ENCODE measurements at places on chromosomes 13 and 19.
A peak's percentile ranks its signal among the peaks of the same experiment; 100 is the strongest.

GRCh38 chr19:58229255-58229639, 533 bp downstream of the ZNF544 start:
- no peak for DNase-seq

DNA sequence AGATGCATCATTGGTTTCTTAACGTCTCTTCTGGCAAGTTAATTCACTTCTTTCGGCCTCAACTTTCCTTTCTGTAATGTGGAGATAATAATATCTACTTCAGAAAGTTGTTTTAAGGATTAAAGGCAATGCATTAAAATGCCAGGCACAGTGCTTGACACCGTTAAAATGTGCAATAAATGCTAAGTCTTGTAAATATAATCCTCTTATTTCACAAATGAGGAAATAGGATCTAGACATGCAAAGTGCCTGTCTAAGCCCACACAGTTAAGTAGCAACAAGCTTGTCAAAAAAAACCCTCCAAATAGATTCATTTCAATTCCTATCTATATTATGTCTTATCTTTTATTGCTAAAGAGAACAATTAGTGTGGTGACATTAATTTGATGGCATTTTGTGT, 86.4 kb upstream of the TSC22D1 start:
- DNase-seq, result no peak

DNA sequence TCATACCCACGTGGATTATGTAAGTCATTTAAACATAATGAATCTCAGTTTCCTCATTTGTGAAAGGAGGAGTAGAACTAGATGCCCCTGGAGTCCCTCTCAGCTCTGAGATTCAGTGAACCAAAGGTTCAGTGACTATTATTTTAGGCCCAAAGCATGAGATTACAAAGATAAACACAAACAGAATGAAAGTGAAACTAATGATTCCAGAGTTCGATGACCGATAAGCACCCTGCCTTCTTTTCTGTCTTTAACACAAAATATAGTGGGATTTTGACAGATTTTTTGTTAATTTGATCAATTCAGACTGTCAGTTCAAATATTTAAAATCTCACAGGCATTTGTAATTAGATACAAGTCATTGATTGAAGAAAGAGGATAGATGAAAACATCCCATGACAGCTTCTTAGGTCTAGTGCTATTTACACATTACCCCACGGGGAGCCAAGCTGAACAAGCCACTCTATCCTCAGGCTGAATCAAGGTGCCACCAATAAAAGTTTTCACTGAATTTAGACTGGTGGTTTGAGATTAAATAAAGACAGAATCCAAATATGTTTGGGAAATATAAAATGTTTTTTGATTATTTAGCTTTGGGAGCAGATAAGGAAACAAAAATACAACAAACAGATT, 64.6 kb upstream of the RAP2A start:
- DNase-seq, result no peak

DNA sequence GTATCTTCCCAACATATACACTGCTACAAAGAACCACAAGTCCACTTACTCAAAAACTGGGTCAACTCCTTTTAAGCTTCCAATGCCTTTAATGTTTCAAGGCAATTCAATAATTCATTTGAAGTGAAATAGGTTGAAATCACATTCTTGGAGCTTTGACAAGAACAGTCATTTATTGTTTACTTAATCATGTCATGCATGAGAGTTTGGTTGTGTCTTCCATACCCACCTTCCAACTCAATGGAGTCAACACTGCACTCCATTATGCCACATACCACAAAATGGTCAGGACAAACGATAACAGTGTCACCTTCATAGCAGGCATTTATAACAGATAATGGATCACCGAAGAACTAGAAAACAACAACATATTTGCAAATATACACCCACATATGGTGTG, 506.3 kb downstream of the UQCRFS1 start:
- no peak for DNase-seq

GRCh38 chr13:31022928-31023530, 90.6 kb downstream of the TEX26 start:
- no peak for DNase-seq

DNA sequence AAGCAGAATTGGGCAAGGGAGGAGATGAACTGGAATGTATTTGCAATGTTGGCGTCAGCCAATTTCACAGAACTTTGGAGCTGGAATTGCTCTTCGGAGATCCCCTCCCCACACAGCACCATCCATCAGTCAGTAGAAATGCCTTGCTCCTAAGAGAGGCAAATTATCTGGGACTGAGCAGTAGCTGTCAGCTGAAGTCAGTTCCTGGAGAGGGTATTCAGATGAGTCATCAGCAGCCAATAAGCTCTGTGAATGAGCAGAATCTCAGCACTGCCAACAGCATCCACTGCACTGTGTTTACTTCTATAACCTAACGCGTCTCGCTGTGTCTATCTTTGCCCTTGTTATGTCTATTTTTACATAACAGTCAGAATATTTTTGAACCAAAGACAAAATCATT, 213.7 kb downstream of the SLITRK5 start:
- DNase-seq, result no peak

GRCh38 chr13:32443111-32443510, 15.2 kb upstream of the N4BP2L1 start:
- no peak for DNase-seq

DNA sequence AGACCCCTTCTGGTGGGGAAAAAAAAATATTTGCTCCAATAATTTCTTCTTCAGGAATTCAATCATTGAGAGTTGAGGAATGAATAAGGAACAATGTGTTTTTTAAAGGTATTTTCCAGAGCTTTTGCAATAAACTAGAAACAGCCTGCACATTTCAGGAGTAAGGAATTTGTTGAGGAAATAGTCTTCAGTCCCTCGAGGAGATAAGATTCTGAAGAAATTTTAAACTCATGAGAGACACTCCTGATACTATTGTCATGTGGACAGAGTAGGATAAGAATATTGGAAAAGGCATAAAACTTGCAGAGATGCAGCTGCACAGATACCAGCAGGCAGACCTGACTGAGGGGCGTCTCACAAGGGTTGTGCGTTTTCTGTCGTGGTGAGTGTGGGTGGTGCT, 36.6 kb downstream of the COMP start:
- no peak for DNase-seq

DNA sequence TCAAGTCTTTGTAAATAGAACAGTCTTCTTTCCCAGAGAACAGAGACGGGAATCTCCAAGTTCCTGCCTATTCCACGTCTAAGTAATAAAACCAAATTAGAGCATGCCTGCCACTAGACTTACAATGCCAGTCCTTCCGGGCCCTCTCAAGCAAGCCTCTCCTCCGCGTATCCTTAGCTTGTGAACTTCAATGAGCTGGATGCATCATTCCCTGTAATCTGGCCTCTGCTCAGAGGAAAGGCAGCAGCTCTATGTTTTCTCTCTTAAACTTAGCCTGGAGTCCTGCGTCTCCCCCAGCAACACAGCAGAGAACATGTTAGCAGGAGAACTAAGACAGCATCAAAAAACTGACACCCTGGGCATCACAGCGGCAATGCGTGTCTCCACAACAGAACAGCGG, 8.2 kb downstream of the NALCN start:
- no peak for DNase-seq

DNA sequence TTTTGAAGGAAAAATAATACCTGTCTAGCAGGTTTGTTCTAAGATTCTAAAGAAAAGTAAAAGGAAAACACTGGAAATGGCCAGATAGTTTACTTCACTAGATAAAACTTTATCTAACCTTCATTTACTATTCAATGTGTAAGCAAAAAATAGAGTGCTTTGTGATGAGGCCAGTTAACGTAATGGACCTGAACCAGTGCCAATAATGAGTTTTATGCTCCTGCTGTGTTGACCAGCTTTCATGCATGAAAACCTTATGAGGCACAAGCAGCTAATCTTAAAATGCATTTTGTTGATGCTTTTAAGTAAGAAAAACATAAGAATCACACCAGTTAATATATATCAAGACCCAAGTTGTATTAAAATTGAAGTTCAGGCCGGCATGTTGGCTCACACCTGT, 617.2 kb upstream of the GPC6 start:
- DNase-seq, result no peak

- no peak for DNase-seq
Observed at GRCh38 chr13:77555246-77555645, 19.7 kb downstream of the SCEL start.

DNA sequence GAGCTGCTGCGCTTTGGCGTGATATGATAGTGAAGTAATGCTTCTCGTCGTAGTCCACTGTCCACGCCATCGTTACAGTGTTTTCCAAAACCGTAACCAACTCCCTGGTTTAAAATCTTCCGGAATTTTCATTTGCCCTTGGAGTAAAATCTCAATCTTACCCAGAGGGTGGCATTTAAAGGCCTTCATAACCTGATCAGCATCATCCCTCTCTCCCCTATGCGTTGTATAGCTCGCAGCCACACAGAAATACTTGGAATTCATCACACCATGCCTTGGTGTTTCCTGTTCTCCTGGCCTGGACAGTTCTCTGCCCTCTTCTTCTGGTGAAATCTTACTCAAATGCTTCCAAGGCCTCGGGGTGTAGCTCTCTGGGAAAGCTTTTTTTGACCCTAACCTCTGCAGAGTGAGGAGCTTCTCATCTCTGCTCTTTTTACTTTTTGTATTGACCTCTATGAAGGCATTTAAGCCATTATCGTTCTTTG, 839 bp downstream of the MPHOSPH8 start:
- no peak for DNase-seq

- no peak for DNase-seq
Observed at GRCh38 chr13:90839061-90839460, 508.4 kb upstream of the MIR17HG start.

- peak; percentile 98 for DNase-seq
Observed at GRCh38 chr19:6199240-6199994, 64.0 kb downstream of the ACSBG2 start.

DNA sequence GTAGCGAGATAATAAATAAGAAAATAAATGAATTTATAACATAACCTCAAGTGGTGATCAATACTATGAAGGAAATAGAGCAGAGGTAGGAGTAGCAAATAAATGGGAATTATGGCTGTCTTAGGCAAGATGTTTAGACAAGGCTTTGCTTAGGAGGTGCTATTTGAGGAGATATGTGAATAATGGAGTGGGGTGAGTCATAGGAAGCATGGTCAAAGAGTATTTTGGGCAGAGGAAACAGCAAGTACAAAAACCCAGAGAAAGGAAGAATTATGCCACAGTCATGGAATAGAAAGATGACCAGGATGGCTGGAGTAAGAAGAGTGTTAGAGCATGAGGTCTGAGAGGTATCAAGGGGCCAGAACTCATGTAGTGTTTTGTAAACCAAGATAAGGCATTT, 33.6 kb upstream of the LPAR6 start:
- DNase-seq, result no peak

- DNase-seq, result no peak
Observed at GRCh38 chr13:112065521-112065866, 1.5 kb upstream of the SOX1 start.

DNA sequence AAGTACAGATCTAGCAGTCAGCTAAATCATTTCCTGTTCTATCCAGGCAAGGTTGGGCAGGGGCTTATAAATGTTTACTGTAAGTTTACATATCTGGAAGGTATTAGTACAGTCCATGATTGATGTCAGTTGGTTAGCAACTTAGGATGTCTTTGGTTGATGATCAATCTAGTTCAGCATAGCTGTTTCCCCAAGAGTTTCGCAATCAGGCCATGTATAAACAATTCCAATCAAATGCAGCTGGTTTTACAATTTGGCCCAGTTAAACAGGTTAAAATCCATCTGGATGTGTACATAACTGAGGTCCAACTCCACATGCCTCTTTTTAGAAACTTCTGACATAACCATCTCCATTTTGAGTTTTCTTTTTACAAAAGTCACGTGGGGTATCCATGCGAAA, 6.9 kb downstream of the ZNF221 start:
- no peak for DNase-seq

- DNase-seq, result no peak
Observed at GRCh38 chr13:49622174-49622946, 5.9 kb upstream of the ARL11 start.

DNA sequence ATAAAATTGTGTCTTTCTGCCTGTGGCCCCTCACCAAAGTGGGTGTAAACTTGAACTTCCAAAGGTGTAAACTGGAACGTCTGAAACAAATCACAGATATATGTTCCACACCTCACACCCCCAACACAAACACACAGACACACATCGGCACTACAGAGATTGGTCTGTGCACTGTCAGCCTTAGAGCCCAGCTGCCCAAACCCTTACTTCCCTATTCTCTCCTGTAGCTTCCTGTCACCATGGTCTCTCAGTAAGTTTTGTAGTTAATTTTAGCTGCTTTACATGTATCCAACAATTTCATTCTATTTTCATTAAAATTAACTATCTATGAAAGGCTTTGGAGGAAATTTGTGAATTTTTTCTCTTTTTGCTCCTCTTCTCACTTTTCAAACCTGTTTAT, 5.4 kb downstream of the TM9SF2 start:
- DNase-seq, result no peak

- DNase-seq, result no peak
Observed at GRCh38 chr19:2242092-2242537, 5.5 kb downstream of the SF3A2 start.

DNA sequence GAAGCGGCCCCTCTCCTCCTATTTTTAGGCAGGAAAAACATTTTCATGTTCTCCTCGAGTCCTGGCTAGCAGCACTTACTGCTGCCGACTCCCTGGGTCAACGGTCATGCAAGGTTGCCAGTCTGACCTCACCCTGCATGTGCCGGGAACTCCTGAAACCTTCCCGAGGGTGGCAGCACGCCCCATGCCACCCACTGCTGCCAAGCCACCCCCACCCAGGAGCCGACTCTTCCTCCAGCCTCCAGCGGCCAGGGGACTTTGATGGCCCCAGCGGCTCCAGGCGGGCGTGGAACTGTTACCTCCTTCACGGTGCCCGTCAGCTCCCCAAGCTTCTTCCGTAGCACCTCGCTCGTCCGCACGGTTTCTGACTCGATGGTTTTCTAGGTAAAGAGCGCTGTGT, 8.7 kb downstream of the TIMM44 start:
- DNase-seq, result no peak

- no peak for DNase-seq
Observed at GRCh38 chr19:18508585-18508984, 13.3 kb downstream of the ELL start.

DNA sequence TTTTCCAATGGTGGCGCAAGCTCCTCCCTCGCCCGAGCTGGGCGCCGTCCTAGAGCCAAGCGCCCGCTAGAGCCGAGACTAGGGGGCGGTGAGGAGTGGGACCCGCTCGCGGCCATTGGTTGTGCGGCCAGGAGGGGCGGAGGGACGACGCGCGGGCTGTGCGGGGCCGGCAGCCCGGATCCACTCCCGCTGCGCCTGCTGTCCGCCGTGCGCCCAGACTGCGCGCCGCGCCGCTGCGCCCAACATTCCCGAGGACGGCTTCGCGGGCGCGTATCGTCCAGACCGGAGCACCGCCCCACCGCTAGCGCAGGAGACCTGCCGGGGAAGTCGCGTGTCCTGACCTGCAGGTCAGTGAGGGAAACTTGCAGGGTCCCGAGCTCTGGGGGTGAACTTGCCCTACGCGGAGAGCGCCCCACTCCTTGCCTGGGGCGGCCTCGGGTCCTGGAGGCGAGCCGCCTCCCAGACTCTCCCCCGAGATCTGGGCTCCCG, at the start of gene SERTM1:
SERTM1 (plus strand) TSS at position 183 of the 489 bp plus-strand sequence. CDS start 21,059 bp downstream, outside the sequence.
- DNase-seq, result no peak

All from stimulated activated CD8-positive, alpha-beta memory T cell treated with anti-CD3 and anti-CD28 coated beads, Interleukin-4, amount 100 ng/mL, for 4 hours (primary cell).